ENCODE measurements at places on chromosomes 16 and 17.

- DNase-seq = no peak
These were observed 21.6 kb upstream of the METRNL start for GRCh38 chr17:83057793-83058265.

GRCh38 chr17:57486882-57487301 lies 230.6 kb downstream of the MSI2 start:
- no peak for DNase-seq

DNA sequence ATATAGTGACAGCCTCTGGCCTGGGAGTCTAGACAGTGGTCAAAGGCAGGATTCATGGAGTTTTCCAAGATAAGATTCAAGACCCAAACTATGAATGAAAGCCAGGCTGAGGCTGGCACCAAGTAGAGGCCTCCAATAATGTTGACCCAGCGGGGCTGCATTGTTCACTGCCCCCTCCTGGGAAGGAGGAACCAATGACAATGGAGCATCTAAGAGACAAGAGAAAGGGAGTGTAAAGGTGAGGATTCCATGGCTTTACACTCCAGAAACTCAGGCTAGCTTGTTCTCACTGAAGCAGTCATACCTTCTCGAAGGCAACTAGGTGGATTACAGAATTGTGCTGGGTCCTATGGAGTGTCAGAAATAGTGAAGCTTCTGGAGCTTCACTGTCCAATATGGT lies 380.3 kb downstream of the WWOX start:
- no peak for DNase-seq

DNA sequence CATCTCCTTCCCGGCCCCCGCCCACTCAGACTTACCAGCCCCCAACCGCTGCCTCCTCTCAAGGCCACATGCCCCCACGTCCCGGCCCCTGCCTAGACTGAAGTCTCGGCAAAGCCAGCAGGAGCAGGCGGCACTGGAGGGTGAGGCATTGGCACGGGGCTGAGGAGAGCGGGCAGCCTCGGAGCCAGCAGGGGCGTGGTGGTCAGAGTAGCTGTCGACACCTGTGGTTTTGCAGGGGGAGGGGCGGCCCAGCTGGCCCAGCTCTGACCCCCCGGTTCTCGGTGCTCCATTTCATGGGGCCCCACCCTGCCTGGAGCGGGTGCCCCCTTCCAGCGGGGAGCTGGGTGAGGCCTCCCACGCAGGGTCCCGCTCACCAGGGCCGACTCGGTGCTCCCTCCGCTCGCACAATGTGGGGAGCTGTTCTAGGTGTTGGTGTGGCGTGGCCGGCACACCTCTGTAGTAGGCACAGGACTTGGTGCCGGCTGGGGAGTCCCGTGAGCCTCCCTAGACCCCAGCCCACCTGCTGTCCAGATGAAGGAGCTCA lies 4.7 kb downstream of the CDH15 start:
- no peak for DNase-seq

GRCh38 chr17:49342575-49342936 lies 19.5 kb downstream of the ZNF652 start:
- no peak for DNase-seq

GRCh38 chr16:22285080-22285479 lies 12.1 kb upstream of the POLR3E start:
- no peak for DNase-seq

- no peak for DNase-seq
These were observed 185.8 kb downstream of the HS3ST3A1 start for GRCh38 chr17:13415871-13416416.

DNA sequence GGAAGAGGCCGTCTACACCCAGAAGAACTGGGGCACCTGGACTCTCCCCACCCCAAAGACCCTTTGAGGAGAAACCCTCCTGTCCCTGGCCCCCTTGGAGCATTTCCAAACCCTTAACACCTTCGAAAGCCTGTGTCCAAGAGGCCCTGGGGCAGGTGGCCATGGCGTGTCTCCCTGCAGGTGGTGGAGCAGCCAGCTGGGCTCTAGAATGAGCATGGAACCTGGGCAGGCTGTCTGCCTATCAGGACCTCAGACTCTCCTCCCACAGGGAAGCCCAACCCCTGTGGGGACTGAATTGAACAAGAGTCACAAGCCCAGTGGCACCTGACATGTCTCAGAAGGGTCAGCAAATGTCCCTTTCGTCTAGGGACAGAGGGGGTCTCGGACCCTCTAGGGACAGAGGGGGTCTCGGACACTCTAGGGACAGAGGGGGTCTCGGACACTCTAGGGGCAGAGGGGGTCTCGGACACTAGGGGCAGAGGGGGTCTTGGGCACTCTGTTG lies 8.4 kb downstream of the CBX4 start:
- no peak for DNase-seq

DNA sequence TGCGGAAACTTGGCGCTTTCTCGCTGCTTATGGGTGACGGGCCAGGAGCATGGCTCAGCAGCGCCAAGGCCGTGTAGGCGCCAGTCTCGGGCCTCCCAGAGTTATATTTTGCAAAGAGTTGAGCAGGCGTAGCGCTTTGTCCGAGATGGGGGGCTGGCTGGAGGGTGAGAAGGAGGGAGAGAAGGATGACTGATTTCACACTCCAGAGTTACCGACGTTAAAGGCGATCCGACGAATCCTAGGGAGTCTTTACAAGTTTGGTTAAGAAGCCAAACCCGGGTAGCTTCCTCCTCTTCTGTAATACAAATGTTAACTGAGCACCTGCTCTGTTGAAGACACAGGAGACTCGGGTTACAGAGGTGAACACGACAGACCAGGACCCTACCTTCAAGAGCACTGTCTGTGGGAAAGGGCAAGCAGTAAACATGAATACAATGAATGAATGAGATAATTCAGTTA lies 782 bp downstream of the POLR2A start:
- DNase-seq = no peak

- DNase-seq = no peak
These were observed 2.8 kb downstream of the WNK4 start for GRCh38 chr17:42783062-42783790.

DNA sequence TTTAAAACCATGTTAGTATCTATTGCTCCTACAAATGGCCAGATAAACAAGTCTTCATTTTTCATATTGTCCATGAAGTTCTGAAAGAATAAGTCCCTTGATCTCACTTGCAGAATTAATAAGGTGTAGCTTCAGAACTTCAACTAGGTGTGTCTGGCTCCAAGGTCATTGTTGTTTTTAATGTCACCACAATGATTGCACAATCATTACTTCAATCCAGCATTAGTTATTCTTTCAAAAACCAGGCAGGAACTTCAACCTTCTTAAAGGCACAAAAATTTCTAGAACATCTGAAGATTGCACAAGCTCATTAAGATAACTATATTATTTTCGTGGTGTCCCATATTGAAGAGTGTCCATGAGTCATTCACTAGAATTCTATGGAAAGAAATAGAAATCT lies 1386.4 kb downstream of the CDH11 start:
- DNase-seq = no peak

Measured in activated CD4-positive, alpha-beta T cell treated with anti-CD3 and anti-CD28 coated beads, Interleukin-2, amount 50 U/mL, for 48 hours (primary cell).